ENCODE measurements at places on chromosomes 1 and 21.

DNA sequence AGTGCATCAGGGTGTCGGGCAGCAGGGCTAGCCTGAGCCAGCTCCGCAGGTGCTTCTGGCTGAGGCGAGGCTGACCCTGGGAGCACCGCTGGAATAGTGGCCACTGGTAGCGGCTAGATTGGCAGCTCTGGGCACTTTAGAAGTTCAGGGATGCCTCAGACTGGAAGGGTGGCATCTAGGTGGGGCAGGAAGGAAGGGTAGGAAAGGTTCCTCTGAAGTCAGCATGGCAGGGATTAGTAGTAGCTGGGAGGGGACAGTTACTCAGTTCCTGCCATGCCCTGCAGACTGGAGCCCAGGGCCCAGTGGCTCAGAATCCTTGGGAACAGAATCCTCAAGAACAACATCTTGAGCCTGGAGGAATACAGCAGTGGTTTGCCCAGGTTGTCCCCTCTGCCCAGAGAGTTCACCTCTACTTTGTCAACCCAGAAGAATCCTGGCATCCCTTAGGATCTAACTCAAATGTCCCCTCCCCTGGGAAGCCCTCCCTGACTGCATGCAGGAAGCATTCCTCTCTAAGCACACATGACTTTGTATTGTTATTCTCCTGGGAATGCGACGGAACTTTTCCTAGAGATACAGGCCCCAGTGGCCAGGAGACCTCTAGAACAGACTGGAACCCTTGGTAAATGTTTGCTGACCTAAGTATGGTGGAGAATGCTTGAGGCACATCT is 39.5 kb upstream of the BCAR3 start:
- DNase-seq, result no peak

GRCh38 chr1:100539836-100540536 is 2.0 kb downstream of the GPR88 start:
- peak; percentile 50 for DNase-seq

- DNase-seq, result no peak
Observed at GRCh38 chr1:25651036-25651640, 34.5 kb downstream of the MAN1C1 start.

- no peak for DNase-seq
Observed at GRCh38 chr1:28470146-28470545, 35.7 kb upstream of the RCC1 start.

- DNase-seq, result no peak
Observed at GRCh38 chr21:31622397-31622796, 37.1 kb upstream of the SOD1 start.

DNA sequence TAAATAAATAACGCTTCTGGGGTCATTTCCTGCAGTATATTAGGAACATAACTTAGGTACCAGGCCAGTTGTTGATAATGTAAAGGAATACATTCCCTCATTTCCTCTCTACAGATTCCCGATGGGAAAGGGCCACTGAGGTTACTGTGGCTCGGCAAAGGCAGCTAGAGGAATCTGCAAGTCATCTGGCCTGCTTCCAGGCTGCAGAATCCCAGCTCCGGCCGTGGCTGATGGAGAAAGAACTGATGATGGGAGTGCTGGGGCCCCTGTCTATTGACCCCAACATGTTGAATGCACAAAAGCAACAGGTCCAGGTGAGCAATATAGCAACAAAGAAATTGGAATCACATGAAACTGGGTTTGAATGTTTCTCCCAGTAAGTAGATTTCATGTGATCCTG is 109.6 kb upstream of the BMP8A start:
- no peak for DNase-seq

GRCh38 chr1:170742600-170742999 is 78.7 kb downstream of the PRRX1 start:
- no peak for DNase-seq

GRCh38 chr1:50700621-50701020 is 259.4 kb downstream of the FAF1 start:
- no peak for DNase-seq

GRCh38 chr1:158681606-158682005 is 4.9 kb downstream of the SPTA1 start:
- no peak for DNase-seq

- no peak for DNase-seq
Observed at GRCh38 chr1:39841429-39841828, 41.9 kb downstream of the TRIT1 start.

DNA sequence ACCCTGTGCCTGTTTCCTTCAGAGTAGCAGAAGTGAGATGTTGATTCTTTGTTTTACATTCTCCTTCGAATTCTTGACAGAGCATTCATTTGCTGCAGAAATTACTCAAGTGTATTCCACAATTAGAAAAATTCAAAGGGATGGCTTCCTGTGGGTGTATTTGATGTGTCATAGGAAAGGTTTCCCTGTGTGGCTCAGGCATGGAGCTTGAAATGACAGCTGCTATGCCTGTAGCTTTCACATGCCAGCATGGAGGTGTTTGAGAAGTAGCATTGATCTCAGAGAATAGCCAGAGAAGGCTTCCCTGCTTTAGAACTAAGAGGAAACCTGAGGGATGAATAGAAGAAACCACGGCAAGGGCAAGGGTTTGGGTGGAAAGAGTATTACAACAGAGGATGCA is 317.2 kb upstream of the DEPDC1 start:
- no peak for DNase-seq

DNA sequence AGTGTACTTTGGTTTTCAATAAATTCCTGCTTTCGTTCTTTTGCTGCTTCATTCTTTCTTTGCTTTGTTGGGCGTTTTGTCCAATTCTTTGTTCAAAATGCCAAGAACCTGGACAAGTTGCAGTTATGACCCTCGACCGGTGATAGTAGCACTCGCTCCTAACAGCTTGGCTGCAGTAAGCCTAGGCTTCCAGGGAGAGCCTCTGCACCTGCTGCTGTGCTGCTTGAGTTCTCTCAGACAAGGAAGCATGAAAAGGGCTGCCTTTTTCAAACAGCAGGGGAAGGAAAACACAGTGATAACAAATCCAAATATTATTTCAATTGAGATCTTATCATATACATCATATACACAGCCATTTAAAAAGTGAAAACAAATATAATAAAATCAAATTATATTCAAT is 12.8 kb upstream of the RIPK4 start:
- DNase-seq, result no peak

- no peak for DNase-seq
Observed at GRCh38 chr1:245365095-245366020, 210.6 kb downstream of the KIF26B start.

- peak; percentile 43 for DNase-seq
Observed at GRCh38 chr1:206967096-206967849, 3.0 kb downstream of the FCAMR start.

DNA sequence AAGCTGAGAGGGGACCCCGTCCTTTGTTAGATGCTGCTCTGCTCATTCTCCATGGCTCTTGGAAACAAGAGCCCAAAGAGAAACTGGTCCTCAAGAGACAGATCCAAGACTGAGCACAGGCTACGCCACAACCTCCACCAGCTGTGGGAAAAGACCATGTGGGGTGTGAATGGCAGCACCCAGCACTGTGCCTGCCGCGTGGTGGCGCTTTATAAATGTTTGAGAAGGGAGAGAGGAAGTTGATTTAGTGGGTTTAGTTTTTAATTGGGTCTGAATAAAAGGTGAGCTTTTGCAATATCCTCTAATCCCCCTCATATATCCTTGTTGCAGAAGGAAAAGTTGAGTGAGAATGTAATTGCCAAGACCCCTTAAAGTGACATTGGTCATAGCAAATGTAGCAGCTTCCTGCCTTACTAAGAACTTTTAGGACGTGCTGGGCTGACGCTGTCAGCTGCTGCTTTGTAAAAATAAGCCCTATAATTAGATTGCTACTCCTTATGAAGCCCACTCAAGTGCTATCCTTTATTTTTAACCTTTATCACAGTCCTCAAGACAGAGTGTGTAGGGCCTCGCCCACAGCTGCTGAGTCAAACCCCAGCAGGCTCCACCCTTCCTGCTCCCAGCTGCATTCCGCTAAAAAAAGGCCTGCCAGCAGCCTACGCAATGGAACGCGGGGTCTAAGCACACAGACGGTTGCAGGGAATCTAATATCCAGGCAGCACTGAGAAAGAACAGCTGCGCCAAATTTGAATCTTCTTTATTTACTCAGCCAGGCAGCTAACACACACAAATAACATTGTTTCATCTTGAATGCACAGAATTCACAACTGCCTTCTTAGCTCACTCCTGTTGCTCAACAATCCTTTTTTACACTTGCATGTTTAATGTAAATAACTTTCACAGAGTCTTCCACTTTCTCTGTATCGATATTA is 47.4 kb upstream of the PRDX6 start:
- DNase-seq, result peak; percentile 95

- DNase-seq, result peak; percentile 10
Observed at GRCh38 chr1:66251546-66251945, 282.4 kb upstream of the SGIP1 start.
